ENCODE measurements at places on chromosomes 4 and X.

DNA sequence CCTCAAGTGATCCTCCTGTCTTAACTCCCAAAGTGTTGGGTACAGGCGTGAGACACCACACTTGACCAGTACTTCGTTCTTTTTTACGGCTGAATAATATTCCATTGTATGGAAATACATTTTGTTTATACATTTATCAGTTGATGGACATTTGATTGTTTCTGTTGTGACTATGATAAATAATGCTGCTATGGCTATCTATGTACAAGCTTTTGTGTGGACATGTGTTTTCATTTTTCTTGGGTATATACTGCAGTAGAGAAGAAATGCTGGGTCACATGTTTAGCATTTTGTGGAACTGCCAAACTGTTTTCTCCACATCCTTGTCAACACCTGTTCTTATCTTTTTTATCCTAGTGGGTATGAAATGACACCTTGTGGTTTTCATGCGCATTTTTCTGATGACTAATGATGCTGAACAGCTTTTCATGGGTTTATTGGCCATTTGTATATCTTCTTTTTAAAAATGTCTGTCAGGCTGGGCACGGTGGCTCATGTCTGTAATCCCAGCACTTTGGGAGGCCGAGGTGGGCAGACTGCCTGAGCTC, 37.3 kb downstream of the SAT1 start:
- DNase-seq: no peak

DNA sequence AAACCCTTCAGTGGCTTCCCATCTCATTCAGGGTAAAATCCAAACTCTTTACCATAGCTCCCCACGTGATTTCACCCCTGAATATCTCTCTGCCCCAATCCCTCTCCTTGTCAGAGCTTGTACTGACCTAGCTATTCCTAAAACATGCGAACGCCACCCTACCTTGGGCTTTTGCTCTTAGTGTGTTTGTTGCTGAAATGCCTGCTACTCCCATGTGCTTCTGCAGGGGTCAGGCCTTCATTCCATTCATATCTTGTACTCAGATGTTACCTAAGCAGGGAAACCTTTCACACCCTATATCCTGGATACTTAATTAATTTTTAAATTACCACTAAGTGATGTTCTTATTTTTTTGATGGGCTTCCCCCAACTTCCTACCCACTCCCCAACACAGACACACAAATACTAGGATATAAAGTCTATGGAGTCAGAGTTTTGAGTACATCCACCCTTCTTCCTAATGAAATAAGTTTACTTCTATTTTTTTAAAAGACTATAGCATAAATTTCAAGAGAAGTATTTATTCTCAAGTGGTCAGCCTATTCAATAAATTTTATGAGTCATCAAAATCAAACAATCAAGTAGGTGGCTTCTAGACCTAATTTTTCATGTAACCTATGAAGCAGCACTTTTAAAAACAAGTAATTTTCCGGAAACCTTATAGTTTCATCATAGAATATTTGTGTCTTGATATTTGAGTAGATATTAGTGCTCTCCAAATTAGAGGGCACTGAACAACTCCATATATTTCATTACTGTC, 189.4 kb downstream of the RAPGEF2 start:
- no peak for DNase-seq

- no peak for DNase-seq
Observed at GRCh38 chrX:68894513-68895340, 65.9 kb downstream of the EFNB1 start.

DNA sequence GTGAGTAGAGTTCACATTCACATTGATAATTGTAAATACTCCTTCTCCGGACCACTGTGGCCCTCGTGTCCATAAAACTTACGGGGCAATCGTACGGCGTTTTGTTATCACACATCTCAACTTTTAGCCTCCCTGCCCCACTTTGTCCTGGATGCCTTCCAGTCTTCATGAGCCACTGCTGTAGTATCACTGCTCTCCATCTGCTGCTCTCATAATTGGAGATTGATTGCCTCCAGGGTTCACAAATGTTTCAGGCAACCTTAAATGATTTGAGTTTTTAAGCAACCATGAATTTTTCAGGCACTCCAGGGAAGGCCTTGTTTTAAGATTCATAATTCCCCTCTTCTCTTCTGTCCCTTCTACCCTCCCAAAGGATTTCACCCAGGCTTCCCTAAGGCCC, 28.4 kb downstream of the ALPK1 start:
- no peak for DNase-seq

DNA sequence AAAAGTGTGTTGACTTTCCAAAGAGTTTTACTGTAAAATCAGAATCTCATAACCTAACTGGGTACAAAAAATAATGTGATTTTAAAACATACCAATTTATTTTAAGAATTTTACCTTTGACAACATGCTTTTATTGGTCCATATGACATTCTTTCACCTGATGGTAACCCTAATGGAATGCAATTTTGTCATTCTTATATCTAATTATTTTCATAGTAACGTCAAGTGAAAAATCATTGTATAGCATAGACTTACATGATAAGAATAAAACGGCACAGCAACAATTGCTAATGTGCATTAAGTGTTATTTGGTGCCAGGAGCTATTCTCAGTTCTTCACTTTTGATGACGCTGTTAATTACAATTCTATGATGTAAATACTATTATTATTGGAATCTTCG, 13.6 kb downstream of the UNC5C start:
- no peak for DNase-seq

DNA sequence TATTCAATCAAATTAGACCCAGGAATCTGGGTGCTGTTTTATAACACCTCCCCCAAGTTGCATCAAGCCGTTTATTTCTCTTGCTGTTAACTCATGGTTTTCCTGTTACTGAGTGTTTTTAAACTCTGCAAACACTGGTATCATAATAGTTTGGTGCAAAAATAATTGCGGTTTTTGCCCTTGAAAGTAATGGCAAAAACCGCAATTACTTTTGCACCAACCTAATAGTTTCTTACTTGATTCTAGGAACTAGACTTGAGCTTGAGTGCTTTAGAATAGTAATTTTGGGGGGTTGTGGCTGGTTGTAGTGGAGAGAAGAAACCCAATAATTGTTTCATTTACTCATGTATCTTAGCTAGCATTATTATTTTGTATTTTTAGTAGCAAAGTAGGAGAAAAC, 156.6 kb downstream of the FHIP1A start:
- DNase-seq: no peak

DNA sequence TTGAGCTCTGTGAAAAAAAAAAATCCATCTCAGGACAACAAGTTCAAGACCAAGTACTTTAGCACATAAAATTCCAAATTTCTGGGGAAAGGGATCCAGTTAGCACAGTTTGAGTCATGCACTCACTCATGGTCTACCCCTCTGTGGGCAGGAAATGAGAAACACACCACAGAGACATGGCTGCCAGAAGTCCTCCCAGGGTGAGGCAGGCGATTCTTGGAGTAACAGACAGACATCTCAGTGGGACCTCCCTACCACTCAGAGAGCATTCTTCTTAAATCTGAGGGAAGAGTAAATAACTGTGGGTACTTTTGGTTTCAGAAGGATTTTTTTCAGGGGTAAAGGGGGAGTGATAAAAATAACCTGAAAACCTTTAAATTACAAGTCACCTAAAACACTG, 14.1 kb downstream of the CXCL1 start:
- DNase-seq: no peak

GRCh38 chrX:31796624-31797023, 724.8 kb upstream of the FTHL17 start:
- DNase-seq: no peak

GRCh38 chr4:99180382-99181070, 36.4 kb upstream of the ADH4 start:
- DNase-seq: no peak

DNA sequence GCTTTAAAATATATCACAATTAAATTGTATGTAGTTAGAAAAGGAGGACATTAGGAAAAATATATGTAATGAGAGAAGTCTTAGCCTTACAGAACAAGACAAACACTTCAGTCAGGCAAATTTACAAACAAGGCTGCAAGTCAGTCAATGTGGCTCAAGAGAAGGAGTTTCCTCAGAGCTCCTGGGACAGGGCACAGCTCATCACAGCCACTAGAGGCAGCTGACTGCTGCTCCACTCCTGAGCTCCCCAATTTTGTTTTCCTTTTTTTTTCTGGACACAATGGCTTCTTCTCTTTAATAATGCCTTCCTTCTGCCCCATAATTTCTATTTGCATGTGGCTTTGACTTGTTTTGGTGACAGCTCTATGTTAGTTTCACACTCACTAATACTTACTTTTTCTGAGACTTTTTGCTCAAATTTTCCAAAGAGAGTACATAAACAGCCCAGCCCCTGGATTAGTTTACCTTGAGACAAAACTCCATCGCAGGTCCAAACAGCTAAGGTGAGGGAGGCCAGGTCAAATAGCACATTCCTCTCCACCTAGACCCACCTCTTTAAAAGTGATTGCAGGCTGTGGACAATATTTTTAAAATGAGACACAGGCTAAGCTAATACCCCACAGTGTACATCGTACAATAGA, 850.4 kb upstream of the FRG1 start:
- DNase-seq: no peak

DNA sequence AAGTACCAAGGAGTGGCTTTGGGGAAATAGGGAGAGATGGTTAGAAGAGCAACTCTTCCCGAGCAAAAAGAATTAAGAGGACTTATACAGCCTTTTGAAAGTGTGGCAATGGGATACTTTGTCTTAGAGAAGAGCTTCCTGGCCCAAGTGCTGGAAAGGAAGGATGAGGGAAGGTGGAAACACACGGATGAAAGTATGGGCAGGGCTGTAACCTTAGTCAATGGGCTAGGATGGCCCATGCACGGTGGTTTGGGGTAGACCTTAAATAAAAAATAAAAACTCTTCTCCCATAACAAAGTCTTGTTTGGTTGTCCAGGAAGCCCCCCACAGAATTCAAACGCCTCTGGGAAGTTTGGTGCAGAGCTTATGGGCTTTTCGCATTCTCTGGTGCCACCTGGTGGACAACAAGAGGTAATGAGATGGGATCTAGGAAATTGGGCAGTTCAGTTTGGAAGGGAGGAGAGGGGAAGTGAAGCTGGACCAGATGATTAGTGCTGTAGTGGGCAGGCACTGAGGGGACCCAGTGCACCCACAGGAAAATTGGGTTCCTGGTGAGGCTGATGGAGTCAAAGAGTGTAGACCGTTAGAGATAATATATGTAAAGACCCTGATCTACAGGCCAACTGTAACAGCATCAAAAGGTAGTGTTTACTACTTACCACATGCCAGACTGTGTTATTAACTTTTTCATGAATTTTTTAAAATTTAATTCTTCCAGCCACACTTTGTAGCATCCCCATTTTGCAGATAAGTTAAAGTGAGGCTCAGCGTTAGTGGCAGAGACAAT, 13.8 kb upstream of the ENOX2 start:
- DNase-seq: no peak

GRCh38 chr4:125070861-125071260, 243.9 kb upstream of the FAT4 start:
- no peak for DNase-seq

DNA sequence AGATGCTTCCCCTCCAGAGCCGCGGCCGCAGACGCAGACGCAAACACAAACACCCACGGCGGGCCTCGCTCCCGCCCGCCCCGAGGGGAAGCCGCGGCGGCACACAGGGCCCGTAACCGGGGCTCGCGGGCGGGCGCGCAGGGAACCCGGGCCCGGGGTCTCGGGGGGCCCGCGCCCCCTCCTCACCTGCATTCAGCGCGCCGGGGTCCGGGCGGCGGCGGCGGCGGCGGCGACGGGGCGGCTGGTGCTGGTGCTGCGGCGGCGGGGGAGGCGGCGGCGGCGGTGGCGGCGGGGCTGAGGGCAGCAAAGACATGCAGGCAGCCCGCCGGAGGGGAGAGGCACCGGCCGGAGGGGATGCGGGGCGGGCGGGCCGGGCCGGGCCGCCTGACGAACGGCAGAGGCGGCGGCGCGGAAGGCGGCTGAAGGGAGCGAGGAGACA, 255 bp upstream of the CNOT6L start:
- DNase-seq: no peak

- DNase-seq: no peak
Observed at GRCh38 chr4:56575820-56576429, 70.3 kb downstream of the ARL9 start.

DNA sequence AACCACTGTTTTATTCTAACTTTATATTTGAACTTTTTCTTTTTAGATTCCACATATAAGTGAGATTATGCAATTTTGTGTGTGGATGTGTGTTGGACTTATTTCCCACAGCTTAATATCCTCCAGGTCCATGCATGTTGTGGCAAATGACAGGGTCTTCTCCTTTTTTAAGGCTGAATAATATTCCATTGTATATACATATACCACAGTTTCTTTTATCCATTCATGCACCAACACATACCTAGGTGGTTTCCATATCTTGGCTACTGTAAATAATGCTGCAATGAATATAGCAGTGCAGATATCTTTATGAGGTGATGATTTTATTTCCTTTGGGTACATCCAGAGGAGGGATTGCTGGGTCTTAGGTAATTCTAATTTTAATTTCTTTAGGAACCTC, 69.0 kb downstream of the SNCA start:
- DNase-seq: no peak

DNA sequence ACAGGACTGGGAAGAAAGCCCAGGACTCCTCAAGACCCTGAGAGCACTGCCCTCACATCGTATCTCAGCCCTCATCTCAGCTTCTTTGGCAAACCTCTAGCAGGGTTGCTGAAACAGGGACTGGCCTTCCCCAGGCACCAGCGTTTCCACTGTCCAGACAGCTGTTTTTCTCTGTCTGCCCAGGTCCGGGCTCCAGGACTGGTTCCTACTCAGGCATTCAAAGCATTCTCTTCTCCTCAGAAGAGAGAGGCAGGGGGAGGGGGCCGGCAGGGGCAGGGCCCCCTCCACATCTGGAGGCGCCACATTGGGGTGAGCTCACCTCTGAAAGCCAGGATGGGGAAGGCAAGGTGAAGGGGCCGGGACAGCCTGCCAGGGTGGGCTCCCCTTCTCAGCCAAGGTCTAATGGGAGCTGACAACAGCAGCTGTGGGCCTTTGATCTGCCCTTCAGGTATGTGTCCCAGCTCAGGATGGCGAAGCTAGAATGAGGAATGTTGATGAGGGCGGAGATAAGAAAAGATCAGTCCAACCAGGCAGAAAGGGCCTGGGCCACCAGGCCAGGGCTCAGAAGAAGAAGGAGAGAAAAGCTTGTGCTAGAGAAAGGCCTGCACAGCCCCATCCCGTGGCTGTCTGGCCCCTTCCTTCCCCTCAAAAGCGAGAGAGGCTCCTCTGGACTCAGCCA, 60.4 kb downstream of the PJA1 start:
- no peak for DNase-seq

- no peak for DNase-seq
Observed at GRCh38 chr4:123102897-123103471, 180.6 kb upstream of the NUDT6 start.

- no peak for DNase-seq
Observed at GRCh38 chrX:106972896-106973295, 27.1 kb downstream of the MORC4 start.

DNA sequence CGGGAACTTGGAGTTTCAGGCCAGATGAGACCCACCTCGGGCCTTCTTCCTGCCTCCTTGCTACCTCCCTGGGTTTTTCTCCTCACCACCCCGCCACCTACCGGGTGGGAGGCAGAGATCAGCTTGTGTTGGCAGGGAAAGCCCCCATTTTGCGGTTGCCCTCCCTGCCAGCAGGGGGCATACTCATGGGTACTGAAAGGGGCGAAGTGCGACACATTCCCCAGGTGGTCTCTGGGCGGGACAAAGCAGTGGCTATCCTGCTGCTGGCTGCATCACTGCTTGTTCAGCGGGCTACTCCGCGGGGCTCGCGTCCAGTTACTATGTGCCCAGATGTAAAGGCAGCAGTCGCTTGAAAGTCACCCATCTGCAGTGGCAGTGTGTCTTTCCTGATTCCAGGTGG, 330.3 kb downstream of the PDHA2 start:
- no peak for DNase-seq
